ENCODE measurements at places on chromosomes 5 and 9.

GRCh38 chr5:31823472-31823871 is 184.5 kb downstream of the PDZD2 start:
- DNase-seq = no peak

- DNase-seq = no peak
These were observed 41.6 kb upstream of the MROH2B start for GRCh38 chr5:41112486-41113455.

GRCh38 chr9:136327304-136327974 is at the start of gene GPSM1:
Gene GPSM1, plus strand, starts transcription at chr9:136327539. Its CDS starts 157 bp downstream, at chr9:136327696.
- peak; percentile 72 for DNase-seq

GRCh38 chr9:26945591-26945990 is 1.5 kb downstream of the PLAA start:
- DNase-seq = no peak

DNA sequence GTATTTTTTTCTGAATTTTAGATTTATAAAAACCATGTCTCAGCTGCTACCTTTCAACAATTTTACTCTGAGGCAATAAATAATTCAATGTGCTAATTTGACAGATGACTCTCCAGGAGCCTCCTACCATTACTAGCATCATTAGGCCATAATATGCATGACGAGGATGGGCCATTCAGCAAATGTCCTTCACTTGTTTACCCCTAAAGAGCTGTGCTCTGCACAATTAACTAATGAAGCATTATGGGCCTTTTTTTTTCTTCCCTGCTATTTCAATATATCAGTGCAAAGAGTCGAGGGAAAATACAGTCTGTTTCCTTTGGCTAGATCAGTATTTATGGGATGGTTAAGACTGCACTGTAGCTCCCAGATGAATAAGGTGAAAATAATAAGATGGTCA is 627.2 kb downstream of the ISL1 start:
- DNase-seq = no peak

- no peak for DNase-seq
These were observed 69.6 kb downstream of the CCDC171 start for GRCh38 chr9:15622318-15622971.

- peak; percentile 44 for DNase-seq
These were observed 124.3 kb downstream of the SUSD1 start for GRCh38 chr9:112050544-112051475.

DNA sequence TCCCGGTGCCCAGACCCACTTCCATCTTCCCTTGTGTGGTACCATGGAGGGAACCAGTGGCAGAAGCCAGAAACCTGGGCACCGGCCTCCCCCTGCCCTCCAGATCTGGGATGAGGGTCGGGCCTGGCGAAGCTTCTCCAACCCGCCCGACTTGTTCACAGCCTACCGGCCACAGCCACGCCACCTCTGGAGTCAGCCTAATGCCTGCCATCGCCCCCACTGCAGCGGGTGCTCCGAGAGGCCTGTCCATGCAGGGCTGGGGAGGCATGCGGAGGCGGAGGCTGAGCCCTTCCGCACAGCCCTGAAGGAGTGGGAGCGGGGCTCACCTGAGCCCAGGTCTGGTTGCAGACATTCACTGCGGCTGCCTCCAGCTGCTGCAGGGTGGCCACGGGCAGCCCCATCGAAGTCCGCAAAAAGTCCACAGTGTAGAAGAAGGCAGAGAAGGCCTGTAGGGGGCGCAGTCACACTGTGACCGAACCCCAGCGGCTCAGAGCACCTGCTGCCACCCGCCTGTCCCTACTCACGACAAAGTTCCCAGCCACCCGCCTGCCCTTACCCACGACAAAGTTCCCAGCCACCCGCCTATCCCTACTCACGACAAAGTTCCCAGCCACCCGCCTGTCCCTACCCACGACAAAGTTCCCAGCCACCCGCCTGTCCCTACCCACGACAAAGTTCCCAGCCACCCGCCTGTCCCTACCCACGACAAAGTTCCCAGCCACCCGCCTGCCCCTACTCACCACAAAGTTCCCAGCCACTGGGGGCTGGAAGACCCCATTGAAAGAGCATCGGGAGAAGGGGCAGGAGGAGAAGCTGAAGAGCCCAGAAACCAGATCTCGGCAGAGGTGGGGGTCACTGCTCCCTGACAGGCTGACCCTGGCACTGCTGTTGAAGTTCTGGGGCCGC is 3.8 kb upstream of the NPDC1 start:
- DNase-seq = peak; percentile 90

DNA sequence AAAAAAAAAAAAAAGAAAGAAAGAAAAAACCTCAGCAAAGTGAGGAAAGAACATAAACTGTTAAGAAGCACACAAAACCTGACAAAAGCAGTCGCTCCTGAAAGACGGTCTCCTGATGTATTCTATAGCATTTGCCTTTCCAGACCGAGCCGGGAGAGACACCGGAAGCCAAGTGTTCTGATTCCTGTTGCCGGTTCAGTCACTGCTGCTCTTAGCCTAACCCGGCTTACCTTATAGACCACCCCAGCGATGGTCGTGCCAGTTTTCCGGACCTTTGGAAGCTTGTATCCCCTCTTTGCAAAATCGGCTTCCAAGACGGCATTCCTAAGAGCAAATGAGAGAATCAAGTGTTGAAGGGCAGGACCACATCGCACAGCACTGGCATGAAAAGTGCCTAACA is 630 bp downstream of the PSMB7 start:
- DNase-seq = no peak

DNA sequence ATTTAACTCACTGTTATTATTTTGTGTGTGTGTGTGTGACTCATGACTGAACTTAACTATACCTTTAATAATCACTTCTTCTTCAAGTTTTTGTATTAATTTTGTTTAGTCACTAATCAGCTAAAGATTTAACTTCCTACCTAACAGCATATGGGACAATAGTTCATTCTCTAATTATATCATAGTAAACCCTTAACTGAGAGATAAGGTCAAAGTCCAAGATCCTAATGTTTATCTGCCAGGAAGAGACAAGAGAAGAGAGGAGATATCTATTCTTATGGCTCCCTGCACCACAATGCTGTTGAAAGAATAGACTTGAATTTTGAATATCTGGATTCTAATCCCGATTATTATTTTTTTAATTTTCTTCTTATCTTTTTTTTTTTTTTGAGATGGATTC is 28.1 kb downstream of the FREM1 start:
- no peak for DNase-seq

- no peak for DNase-seq
These were observed 211.4 kb downstream of the BNC2 start for GRCh38 chr9:16659096-16659495.

GRCh38 chr5:95682891-95683290 is at the start of gene SPATA9:
Gene SPATA9, minus strand, starts transcription at chr5:95682991. Its CDS starts 137 bp downstream, at chr5:95682854.
- no peak for DNase-seq

- DNase-seq = no peak
These were observed 134.9 kb downstream of the SLIT3 start for GRCh38 chr5:169166078-169166477.

GRCh38 chr9:98255061-98255577 is 330 bp downstream of the TBC1D2 start:
- DNase-seq = peak; percentile 39

GRCh38 chr9:9791611-9792010 is 821.2 kb downstream of the PTPRD start:
- DNase-seq = no peak

- DNase-seq = no peak
These were observed 92.1 kb upstream of the IER5L start for GRCh38 chr9:129270205-129270604.

DNA sequence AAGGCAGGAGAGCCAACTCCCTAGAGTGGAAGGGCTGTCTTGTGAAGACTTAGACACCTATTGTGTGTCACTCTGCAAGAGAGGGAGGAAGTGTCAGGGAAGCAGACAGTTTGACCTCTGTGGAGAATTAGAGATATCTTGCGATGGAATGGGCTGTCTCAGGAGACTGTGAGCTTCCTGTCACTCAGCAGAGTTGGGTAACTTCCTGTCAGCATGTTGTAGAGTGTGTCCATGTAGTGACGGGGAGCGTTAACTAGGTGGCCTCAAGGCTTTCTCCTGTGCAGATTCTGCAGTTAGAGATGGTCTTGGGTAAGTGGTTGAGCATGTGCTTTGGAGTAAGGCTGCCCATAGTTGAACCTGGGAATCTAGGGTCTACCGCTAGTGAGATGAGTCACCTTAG is 136.5 kb downstream of the KIF4B start:
- DNase-seq = no peak

- DNase-seq = no peak
These were observed 70.7 kb upstream of the SHISAL2B start for GRCh38 chr5:64619609-64620008.

GRCh38 chr5:99607124-99607523 is 678.3 kb upstream of the CHD1 start:
- no peak for DNase-seq

- DNase-seq = no peak
These were observed 957.8 kb upstream of the CTNND2 start for GRCh38 chr5:12861886-12862654.

DNA sequence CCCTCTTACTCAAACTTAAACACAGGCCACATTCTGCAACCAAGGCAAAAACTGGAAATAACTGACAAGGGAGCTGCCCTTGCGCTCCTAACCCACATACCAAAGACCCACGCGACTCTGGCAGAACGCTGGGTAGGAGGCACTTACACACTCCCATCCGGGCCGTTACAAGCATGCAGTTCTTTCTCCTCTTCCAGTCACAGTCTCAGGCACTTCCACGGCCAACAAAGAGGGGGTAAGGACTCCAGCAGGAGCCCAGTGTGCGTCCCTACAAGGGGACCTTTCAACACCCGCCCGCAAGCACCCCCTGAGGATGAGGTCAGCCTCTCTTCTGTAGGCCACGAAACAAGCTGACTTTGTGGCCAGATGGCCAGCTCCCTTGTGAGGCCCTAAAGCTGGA is 57.4 kb downstream of the SERINC5 start:
- DNase-seq = no peak

- no peak for DNase-seq
These were observed 4.7 kb downstream of the SLC27A4 start for GRCh38 chr9:128344931-128345605.

- DNase-seq = no peak
These were observed 101.3 kb downstream of the NUDT12 start for GRCh38 chr5:103461243-103461642.

DNA sequence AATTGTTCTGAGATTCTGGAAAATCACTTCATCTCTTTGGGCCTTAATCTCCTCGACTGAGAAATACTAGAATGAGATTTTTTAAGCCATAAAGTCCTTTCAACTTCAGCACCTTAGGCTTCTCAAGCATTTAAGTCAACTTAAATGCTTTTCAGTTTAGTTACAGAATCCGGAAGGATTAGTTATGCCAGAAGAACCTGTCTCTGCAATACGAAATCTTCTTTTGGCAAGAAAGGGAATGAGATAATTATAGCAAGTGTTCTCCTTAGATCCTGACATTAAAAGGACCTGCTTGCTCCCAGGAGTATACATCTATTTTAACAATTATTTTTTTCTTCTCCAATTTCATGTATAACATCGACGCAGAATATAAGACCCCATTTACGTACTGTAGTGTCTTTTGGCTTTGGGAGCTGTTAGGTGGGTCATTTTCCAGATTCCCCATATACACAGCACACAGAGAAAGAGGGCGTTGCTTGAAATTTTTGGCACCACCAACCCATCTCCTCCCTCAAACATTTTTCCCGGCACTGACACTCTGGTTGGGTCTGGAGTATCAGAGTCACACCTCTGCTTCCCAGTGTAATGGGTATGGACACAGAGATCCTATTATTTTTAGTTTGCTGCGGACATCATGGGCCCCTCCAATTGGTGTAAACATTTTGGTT is 43.6 kb upstream of the CLINT1 start:
- DNase-seq = no peak

GRCh38 chr9:1098551-1098950 is 48.4 kb downstream of the DMRT2 start:
- DNase-seq = no peak

DNA sequence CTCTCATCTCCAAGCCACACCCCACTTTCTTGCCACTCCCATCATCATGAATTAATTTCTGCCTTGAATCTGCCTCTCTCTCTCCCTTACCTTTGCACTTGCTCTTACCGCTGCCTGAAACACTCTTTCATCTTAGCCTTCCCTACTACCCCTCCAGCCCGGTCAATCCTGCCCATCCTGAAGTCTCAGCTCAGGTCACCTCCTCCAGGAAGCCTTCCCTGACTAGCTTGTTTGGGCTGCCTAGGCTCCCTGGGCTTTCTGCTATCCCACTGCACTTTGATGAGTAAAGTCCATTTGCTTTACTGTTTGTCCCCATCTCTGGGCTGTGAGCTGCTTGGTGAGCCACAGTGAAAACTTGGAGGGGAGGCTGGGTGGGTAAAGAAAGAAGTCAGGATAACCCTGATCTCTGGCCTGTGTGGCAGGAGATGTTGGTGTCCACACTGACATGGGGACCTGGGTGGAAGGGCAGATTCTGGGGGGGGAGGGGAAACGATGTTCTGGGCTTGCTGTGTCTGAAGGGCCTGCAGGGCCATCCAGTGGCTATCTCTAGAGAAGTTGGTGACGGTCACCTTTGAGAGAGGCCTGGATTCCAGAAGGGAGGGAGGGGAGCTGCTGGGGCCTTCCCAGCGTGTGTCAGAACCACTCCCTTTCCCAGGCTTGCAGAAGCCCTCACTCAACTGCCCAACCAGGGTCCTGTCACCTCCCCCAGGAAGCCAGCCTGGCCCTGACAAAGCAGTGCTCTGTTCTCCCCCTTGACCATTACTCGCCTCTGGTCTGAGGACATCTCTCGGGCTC is 75.0 kb upstream of the DAB2IP start:
- no peak for DNase-seq

DNA sequence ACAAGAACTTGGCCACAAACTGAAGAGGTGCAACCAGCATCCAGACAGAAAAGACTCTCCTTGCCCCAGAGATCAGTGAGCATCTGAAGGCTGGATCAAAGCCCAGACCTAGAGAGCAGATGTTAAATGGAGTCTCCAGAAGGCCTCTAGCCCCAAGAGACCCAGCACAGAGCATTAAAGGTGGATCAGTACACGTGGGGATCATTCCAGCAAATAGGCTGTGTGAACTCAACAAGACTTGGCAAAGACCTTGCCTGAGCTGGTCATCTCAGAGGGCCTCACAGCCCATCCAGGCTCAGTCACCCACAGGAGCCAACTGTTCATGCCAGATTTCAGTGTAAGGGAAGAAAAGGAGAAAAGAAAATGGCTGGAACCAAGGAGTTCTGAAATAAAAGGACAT is 214.0 kb downstream of the ENC1 start:
- DNase-seq = no peak

DNA sequence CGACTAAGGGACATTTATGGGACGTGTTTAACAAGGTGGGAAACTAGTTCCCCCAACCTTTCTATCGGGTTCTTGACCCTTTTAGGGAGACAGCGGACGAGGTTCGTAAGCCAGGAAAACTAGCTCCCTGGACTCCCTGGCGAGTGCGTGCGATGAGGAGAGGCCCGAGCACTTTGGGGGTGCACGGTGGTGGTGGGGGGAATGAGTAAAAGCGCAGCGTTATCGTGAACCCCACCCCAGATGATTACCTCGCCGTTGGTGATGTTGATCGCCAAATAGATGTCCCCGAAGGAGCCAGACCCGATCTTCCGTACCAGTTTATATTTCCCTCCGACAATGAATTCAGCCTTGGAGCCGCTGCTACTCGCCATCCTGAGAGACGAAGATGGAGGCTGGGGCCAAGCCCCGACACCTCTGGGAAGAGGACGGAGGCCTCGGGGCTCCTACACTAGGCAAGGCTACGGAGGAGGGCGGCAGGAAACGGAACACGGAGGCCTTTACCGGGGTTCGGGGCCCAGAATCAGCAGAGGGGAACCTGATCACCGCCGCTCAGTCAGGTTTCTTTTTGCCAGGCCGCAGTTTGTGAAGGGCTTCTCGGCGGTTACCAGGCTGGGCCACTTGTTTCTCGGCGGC is 529 bp downstream of the CSNK1A1 start:
- DNase-seq = no peak
